ENCODE measurements at places on chromosomes 3 and 15. TPM values are rescaled to one million over a fixed set of nuclear protein-coding genes. Genes with fewer than 3 reads are reported as not detected.
A peak's percentile ranks its signal among the peaks of the same experiment; 100 is the strongest.

The THPO gene
- 0.93 TPM for total RNA-seq

DNA sequence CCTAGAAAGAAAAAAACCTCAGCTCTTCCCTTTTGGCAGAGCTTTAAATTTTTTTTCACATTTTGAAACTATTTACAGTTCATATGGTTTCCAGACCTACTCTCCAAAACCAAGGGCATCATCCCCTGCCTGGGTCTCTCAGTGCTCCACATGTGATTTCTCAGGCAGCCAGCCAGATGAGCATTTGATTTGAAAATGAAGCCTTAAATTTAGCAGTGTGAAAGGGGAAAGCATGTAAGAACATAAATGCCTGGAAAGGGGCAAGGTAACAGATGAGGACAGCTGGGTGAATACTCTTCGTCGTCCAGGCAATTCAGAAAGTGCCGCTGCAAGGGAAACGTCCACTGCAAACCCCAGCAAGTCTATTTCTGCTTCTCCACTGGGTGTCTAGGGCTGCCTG is 94.8 kb downstream of the ATP8B4 start:
- peak; percentile 29 for DNase-seq

The LRRC31 gene
- total RNA-seq, result 0.24 TPM

DNA sequence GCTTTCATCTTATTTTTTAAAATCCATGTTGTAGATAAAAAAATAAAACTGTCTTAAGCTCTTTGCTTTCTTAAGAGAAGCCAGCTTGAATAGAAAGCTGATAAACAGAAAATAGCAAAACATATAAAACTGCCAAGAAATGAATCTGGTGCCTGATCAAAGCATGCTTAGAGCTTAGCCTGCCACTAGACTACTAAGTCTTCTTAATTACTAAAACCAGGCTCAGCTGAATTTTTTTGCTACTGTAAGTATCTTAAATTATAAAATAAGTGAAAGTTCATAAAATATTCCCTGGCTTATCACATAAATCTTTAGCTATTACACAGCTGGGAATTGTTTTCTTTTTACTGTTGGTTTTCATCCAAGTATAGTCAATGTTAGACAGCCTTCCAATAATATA is 803.9 kb downstream of the DIPK2A start:
- DNase-seq, result no peak

DNA sequence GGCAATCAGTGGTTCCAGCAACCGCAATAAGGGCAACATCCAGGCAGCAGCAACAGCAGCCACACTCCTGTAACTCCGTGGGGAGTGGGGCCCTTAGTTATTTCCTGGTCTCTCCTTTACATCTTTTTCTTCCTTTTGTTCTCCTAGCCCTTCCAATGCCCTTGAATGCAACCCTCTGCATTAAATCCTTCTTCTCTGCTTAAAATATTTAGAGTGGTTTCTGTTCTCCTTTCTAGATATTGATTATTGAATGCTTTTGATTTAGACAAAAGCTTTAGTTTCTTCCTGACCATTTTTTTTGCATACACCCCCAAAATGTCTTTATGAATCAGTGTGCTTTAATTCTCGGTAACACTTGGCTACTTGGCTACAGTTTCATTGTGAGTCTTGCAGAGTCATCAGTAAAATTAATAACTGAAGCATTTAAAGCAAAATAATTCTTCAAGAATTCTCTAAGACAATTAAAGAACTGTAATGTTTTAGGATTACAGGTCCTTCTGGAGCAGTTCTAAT is 586.1 kb downstream of the MECOM start:
- DNase-seq, result no peak

Data from testis (tissue), 5 donors.